ENCODE measurements at places on chromosomes 13 and 19.
A peak's percentile ranks its signal among the peaks of the same experiment; 100 is the strongest.

DNA sequence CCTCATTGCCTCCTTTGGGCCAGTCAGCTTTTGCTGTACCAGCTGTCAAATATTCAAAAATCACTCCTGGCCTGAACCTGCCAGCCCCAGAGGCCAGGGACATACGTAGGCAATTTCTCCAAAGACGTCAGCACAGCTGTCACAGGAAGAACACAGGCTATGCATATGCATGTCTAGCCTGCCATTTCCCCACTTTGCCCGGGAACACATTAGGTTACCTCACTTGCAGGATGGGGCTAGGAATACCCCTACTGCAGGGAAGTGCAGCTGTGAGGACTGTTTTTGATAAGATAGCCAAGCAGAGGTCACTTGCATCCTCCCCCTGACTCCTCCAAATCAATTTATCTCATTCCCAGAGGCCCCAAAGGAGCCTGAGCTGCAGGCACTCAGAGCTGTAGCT lies 2.8 kb downstream of the ZNF667 start:
- no peak for DNase-seq

- no peak for DNase-seq
Observed at GRCh38 chr13:51035978-51036377, 75.1 kb downstream of the C13orf42 start.

GRCh38 chr19:50772476-50772875 lies 2.2 kb downstream of the GPR32 start:
- DNase-seq, result no peak

GRCh38 chr19:8489561-8490394 lies 12.7 kb downstream of the PRAM1 start:
- DNase-seq, result no peak

DNA sequence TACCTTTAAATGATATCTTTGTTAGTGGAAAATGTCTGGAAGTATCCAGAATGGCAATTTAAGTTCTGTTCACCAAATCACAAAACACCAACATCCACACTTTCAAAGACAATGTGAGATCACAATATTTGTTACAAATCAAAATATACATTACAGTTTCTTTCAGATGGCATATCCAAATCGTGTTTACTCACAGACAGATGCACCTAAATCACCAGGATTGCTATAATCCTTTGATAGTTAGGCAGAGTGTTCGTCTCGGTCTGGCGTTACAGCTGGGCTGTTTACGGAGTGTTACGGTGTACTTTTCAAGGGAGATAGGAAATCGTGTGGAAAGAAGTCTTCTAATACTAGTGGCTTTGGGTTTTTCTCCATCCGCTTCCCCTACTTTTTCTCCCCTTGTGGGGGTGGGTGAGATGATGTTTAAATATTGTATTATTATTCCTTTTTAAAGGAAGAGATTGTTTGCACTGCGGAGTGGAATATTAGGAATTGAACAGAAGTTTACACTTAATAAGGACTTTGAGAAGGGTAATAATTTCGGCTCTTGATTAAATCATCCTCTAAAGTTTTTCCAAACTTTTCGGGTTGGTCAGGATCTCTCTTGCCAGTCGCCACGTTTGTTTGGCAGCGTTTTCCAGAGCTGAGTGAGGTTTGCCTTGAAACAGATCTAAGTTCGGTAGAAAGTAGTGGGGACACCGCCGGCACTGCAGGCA lies 1.8 kb downstream of the MAB21L1 start:
- DNase-seq, result no peak

GRCh38 chr13:24265453-24265852 lies 43.9 kb upstream of the C1QTNF9 start:
- no peak for DNase-seq

GRCh38 chr19:36207605-36208252 lies 6.7 kb downstream of the ZNF565 start:
- no peak for DNase-seq

GRCh38 chr19:24078680-24079079 lies 8.3 kb upstream of the ZNF254 start:
- DNase-seq, result peak; percentile 29

- no peak for DNase-seq
Observed at GRCh38 chr13:50616101-50616500, 227.4 kb downstream of the DLEU7 start.

- no peak for DNase-seq
Observed at GRCh38 chr19:53518716-53519115, 19.2 kb upstream of the ZNF331 start.

DNA sequence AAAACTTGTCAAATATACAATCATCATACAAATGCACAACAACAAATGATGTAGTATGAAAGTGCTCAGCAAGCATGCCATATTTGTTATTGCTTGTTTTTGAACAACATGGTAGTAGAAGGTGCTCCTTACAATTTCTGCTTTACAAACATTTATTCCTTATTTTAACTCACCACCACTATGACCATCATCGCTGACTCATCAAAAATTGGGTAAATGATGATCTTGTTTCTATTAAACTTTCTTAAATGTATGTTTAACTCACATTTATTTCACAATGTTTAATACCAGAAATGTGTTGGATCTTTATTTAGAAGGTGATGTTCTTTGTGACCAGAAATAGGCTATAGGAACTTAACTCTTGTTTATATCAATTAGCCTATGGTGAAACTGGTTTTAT lies 45.5 kb downstream of the KCNRG start:
- no peak for DNase-seq

GRCh38 chr19:50717891-50718254 lies 1.7 kb downstream of the SHANK1 start:
- no peak for DNase-seq

- peak; percentile 71 for DNase-seq
Observed at GRCh38 chr13:111202745-111203144, 87.6 kb downstream of the ARHGEF7 start.

DNA sequence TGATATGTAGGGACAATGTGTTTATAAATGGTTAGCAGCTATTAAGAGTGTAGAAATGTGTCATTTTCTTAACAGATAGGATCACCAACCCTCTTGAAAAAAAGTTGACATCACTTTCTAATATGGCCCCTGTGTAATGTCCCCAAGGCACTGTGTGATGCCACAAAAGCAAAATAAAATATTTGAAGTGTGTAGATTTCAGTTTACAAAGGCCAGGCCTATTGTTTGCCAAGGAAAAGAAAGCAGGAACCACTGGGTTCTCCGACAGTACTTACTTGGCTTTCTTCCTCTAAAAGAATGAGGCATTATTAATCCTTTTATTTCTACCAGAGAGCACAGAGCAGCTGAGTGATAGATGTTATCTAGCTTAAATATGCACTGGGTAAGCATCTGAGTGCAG lies 10.5 kb upstream of the GJA3 start:
- DNase-seq, result no peak

- DNase-seq, result no peak
Observed at GRCh38 chr19:7068599-7068998, 904 bp upstream of the ZNF557 start.

- DNase-seq, result peak; percentile 66
Observed at GRCh38 chr19:29415507-29415906, 110.3 kb upstream of the VSTM2B start.

- no peak for DNase-seq
Observed at GRCh38 chr13:113912596-113912995, 48.7 kb upstream of the GAS6 start.

- no peak for DNase-seq
Observed at GRCh38 chr13:48493851-48494250, 39.0 kb downstream of the RCBTB2 start.

DNA sequence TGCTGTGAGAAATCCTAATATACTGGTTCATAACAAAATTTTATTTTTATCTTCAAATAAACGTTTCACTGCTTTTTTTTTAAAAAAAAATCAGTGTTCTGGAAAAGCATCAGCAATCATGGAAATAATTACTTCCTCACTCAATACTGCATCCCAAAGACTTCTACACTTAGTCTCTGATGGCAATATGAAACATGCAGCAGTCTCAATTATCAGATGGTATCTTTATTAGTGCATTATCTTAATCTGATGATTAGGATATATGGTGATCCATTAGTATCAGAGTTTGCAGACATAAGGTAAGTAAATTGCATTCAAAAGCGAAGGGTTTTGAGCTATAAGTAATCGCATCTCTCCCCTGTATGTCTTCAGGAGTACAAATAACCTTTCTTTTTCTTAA lies 218.3 kb upstream of the EDNRB start:
- no peak for DNase-seq

GRCh38 chr19:6218491-6219146 lies 61.2 kb downstream of the MLLT1 start:
- DNase-seq, result peak; percentile 97

DNA sequence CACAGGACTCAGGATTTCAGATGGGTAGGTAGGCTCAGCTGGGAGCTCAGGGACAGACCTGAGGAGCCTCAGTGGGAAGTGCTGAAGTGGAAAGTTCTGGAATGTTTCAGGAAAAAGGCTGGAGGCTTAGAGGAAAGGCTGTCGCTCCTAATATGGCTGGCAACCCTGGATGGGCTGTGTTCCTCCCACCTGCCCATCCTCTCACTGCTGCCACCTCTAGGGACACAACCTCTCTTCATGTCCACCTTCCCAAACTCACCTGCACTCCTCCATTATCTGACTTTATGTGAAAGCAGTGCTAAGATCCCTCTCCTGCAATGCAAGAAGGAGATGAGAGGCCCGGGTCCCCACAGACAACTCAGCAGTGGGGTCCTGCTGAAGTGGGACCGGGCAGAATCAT lies 5.8 kb upstream of the CEACAM21 start:
- DNase-seq, result no peak

GRCh38 chr19:42468273-42468796 lies 25.6 kb upstream of the CXCL17 start:
- no peak for DNase-seq

- no peak for DNase-seq
Observed at GRCh38 chr13:20378721-20379120, 146.6 kb upstream of the GJB6 start.

DNA sequence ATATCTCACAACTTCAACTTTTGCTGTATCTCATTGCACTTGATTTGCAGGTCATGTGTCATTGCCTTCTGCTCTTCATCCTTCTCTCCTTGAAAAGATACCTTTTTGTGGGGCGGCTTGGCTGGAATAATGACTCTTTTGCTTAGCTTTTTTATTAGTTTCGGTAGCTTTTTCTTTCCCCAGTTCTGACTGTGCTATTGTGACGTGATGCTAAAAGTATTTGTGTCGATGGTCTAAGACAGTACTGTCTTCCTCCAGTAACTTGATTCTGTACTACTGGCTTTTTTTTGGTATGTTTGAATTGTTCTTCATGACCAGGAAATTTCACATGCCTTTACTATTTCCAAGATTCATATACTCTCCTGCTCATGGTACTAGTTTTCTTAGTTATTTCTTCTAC lies 63.1 kb downstream of the SLITRK1 start:
- no peak for DNase-seq

DNA sequence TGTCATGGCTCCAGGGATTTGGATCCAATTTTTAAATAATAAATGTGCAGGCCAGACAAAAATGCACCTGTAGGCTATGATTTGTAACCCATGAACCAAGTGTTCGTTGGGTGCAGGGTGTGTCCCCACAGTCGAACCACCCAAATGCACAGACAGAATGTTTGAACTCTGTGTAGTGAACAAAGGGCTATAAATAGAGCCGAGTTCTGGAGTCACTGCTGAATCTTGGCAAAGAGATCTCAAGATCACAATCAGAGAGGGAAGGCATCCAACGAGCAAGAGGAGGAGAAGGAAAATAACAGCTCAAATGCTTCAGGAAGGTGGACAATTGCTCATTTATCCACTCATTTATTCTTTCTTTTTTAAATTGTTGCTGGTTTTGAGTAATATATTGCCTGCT lies 547.9 kb downstream of the FGF9 start:
- DNase-seq, result no peak

DNA sequence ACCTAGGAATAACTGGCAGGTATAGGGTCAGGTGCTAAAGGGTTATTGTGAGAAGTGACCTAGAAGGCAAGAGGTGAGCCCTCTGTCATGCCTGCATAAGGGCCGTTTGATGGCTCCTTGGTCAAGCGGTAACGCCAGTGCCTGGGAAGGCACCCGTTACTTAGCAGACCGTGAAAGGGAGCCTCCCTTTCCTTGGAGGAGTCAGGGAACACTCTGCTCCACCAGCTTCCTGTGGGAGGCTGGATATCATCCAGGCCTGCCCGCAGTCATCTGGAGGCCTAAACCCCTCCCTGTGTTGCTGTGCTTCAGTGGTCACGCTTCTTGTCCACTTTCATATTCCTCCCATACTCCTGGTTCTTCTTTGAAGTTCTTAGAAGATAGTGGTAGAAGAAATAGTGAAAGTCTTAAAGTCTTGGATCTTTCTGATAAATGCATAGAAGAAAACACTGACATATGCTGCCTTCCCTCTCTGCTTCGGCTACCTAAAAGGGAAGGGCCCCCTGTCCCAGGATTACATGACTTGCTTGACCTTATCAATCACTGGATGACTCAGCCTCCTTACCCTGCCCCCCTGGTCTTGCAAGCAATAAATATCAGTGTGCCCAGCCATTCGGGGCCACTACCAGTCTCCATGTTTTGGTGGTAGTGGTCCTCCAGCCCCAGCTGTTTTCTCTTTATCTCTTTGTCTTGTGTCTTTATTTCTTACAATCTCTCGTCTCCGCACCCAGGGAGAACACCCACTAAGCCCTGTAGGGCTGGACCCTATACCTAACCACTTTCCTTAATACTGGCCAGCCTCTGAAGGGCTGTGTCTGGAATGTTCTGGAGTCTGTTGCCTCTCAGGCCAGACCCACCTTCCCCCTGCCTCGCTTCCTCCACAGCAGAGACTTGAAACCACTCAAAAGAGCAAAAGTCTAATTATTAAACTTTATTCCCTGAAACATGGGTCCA lies 16.1 kb upstream of the ABCC4 start:
- no peak for DNase-seq

DNA sequence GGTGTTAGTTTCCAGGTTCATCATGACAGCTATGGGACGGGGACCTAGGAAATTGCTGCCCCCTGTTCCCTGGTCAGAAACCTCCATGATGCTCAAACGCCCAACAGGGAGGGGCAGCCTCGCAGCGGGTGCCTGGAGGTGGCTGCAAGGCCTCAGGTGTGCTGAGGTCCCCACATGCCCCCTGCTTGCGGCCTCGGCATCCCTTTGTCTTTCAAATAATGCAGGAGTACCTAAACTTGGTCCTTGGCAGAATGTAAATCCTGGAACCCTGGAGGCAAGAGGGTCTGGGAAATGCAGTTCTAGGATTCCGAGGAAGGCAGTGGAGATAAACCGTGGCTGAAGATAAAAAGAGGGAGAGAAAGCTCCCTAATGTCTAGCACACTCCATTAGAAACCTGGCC lies 52.4 kb downstream of the SKA3 start:
- DNase-seq, result peak; percentile 54

GRCh38 chr13:44045180-44045562 lies 165.5 kb downstream of the LACC1 start:
- no peak for DNase-seq

GRCh38 chr19:38619361-38620174 lies 580 bp downstream of the EIF3K start:
- no peak for DNase-seq

- no peak for DNase-seq
Observed at GRCh38 chr19:29837448-29837981, 25.7 kb downstream of the CCNE1 start.

- peak; percentile 43 for DNase-seq
Observed at GRCh38 chr19:45901912-45902650, at the start of gene MYPOP. Gene MYPOP (minus strand): TSS chr19:45902613. CDS start chr19:45901773, 840 bp downstream.

Measured in iPS-NIHi11 (cell line).